ENCODE measurements at places on chromosomes 2 and 18.

DNA sequence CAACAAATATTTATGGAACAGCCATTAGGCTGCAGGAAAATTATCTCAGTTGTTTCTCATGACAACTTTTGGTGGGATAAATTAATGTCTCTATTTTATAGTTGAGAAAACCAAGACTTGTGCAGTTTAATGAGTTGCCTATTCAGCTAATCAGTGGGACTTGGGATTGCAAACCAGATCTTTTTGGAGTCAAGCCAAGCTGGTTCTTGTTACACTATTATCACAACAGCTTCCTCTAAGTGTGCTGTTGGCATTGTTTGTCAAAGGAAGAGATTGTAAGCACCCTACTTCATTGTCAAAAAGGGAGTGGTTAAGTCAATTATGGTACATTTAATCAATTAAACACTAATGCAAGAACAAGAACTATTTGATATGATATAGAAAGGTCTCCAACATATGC is 119.2 kb downstream of the PAX3 start:
- DNase-seq = no peak

GRCh38 chr2:43000242-43001054 is 208.1 kb upstream of the HAAO start:
- peak; percentile 29 for DNase-seq

GRCh38 chr2:160916300-160916699 is 243.9 kb upstream of the TANK start:
- no peak for DNase-seq

DNA sequence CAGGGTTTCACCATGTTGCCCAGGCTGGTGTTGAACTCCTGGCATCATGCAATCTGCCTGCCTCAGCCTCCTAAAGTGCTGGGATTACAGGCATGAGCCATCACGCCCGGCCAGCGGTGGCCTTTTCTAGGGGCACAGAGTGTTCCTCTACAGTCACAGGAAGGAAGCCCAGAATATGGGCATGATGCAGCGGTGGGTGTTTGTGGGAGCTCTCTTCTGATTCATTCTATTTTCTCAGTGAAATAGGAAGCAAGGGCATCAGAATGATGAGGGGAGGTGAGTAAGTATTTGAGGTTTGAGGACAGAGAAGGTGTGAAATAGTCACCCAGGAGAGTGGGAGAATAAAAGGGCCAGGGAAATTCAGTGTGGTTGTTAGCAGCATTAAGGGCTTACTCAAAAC is 70.3 kb upstream of the PSME4 start:
- no peak for DNase-seq

DNA sequence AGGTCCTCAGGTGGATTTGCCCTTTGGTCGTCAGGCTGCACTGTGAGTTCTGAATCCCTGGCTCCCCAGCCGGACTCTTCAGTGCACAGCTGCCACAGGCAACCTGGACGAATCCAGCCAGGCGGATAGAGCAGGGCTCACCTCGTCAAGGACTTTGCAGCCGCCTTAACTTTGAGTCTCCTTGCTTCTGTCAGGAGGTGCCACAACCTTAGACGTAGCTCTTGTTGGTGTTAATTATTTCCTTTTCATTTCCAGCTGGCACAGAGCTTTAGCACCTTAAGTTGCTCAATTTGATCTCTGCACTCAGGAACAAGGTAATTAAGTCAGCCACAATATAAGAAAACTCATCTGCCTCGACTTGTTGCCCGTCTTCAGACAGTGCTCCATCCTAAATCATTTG is 17.7 kb downstream of the SMIM21 start:
- no peak for DNase-seq

Data from NCI-H187 (cell line).